ENCODE measurements at places on chromosomes 1 and 21. TPM values are rescaled to one million over a fixed set of nuclear protein-coding genes. Genes with fewer than 3 reads are reported as not detected.

SDHB gene
- polyA plus RNA-seq, result 232 TPM

GJA4 gene
- polyA plus RNA-seq, result not detected

DDR2 gene
- polyA plus RNA-seq, result 194 TPM

SLC25A34 gene
- polyA plus RNA-seq, result 0.46 TPM

OR2T2 gene
- not detected for polyA plus RNA-seq

HHIPL2 gene
- polyA plus RNA-seq, result 0.04 TPM

AP4B1 gene
- 13.6 TPM for polyA plus RNA-seq
